ENCODE measurements at places on chromosomes 3 and 15.

DNA sequence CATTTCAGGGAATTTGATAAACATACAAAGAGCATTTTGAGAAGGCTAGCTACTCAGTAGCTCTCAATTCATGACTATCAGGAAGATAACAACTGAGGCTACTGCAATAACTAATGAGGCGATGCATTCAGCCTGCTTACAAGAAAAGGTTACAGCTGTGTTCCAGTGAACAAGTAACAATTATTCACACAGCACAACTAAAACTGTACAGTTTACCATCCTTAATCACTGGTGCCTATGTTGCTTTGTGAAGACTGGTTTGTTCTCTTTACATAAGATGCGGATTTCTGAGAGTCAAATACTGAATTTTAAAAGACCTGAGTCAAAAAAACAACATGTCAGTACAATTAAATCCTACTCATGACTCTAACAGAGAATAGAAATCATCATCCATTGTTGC, 526.3 kb downstream of the OTOL1 start:
- DNase-seq: no peak

DNA sequence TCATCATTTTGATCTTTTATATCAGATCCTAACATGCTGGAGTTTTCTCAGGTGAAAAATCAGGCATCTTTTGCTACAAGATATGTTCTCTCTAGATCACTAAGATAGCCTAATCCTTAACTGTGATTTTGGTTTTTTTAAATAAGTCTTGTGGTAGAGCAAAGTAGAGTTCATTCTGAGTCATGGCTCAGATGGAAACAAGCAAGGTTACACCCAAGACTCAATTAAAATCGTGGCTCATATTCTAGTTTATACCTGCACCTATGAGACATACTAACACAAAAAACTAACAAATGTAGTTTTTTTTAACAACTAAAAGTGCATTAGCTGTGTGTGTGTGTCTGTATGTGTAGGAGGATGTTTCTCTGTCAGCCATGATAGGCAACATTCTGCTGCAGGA, 428.2 kb downstream of the NLGN1 start:
- DNase-seq: no peak

DNA sequence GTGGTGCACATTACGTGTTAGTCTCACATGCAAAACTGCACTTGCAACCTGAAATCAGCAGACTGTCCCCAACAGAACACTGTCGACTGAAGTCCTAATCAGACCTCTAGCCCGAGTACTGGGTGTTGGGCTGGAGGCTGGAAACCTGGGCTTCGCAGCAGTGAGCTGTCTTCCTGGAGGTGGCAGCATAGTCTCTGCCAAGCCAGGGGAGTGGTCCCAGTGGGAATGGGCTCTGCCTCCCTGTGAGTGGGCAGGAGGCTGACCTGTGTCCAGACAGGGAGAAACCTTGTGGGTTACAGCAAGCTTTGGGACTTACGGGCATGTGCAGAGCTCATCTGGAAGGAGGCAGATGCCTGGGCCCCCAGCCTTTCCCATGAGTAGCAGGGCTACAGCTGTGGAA, 38.2 kb upstream of the MYZAP start:
- DNase-seq: no peak

DNA sequence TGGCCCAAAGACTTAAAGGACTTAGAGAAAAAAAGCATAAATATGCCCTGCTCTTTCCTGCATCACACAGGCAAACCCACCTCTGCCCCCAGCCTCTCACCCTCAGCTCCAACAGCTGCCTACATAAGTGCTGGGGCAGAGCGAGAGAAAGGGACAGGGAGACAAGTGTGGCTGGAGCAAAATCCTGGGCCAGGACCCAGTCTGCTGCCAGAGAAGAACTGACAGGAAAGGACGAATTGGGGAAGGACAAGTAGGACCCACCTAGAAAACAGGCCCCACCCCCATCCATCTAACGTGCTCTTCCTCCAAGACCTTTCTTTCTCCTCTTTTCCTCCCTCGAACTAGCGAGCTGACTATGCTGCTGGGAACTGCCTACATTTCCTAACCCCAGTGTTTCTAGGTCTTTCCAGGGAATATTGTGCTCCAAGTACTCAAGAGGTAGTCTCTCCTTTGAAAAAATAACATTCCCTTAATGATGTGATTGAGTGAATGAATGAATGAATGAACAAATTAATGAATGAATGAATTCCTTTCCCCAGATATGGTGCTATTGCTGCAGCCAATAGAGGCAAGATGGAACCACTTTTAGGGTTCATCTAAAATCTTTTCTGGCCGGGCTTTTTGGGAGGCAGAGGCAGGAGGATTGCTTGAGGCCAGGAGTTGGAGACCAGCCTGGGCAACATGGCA, 18.4 kb downstream of the IGDCC4 start:
- no peak for DNase-seq

DNA sequence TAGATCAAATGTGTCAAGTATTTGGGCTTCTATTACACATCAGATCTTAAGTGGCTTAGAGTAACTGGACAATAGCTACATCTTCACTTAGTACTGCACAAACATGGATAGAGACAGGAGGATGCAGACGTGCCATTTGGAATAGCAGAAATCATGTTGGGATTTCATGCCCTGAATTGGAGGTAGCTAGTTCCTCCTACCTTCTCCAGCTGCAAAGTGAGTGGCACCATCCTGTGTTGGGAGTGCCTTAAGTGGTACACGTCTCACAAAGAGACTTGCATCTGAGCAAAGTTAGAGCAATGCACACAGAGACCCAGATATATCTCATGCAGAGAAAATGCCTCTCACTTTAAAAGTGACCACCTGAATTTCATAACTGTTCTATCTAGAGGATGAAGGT, 136.5 kb downstream of the SSR3 start:
- no peak for DNase-seq

DNA sequence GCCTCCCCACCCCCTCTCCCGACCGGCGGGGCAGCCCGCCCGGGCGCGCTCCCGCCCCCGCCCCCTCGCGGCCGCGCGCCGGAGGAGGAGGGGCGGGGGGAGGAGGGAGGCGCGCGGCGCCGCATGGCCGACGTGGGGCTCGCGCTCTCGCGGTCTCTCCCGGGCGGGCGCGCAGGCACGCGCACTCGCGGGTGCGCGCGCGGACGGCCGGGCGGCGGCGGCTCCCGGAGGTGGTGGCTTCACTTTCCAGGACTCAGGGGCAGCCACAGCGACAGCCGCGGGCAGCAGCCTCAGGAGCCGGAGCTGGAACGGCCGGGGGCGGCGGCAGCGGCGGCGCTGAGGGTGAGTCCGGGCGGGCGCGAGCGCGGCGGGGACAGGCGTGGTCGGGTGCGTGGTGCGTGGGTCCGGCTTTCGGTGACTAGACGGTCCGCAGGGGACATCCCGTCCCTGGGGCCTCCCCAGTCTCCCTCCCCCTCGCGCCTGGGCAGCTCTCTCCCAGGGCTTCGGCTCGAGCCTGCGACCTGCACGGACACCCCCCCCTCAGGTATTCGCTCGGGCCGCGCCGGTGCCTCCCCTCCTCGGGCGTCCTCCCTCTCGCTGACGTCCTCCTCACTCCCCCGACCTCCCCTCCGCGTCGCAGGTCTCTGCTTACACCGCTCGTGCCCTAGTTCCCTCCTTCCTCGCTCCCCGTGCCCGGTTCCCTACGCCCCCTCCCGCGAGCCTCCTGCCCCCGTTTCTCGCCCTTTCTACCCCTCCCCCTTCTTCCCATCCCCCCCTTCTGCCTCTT, at the start of gene UBE2E2:
Gene UBE2E2, plus strand, starts transcription at position 407 of the 787 bp plus-strand sequence.
- peak; percentile 35 for DNase-seq

DNA sequence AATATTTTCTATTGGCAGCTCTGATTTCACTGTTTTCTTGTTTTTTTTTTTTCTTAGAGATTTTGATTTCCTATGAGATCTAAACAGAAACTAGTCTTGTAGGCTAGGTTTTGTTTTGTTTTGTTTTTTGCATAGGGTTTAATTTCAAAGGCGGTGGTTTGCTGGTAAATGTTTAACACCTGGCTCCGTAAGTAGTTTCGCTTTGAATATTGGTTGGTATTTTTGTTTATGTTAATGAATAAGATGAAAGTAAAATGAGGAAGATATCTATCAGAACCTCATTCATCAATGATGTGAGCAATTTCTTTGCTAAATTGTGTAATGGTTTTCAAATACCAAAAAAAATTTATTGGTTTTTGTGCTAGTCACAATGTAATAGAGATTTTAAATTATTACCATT, 39.7 kb upstream of the TM4SF1 start:
- DNase-seq: no peak

DNA sequence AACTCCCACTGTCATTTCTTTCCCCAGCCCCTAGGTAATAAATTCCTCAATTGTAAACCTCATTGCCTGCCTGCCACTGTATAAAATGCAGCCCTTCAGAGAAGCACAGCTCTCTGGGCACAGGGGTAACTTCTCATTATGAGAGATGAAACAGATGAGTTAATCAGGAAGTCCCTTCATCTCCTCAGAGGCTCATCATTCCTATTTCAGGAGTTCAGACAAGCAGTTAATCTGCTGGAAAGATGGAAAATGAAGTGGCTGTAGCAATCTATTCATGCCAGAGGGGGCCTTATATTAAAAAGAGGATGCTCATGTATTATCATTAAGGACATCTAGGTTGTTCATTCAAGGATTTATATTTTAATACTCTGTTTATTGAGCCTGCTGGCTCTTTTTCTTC, 519.5 kb upstream of the LMCD1 start:
- DNase-seq: no peak

DNA sequence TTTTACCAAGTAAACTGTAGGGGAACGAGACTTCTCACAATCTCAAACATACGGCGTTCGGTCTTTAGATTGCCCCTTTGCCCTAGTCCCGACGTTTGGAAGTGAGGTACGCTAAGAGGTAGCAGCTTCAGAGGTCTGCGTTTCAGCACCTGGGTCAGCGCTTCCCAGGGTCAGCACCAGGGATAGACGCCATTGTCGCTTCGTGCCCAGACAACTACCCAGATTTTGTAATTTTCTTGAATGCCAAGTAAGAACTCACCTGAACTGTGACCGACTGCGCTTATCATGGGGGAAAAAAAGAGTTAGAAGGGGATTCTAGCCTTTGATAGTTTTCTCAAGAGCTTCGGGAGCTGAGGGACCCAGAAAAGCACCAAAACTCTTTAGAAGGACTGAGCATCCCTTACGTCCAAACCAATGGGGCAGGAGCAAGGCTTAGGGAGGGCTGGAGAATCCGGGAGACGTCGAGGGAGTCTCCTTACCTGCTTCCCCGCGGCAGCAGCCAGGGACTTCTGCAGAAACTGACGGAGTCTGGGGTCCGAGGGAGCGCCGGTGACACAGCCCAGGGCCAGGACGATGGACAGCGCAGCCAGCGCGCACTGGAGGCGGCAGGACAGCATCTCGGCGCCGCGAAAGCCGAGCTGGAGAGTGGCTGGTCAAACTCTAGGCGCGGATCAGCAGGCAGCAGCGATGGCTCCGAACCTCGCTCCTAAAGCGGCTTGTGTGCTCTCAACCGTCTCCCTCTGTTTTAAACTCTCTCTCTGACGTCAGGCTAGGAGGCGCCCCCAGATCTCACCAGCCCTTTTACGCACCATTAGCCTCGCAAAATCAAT, at the start of gene SST:
Gene SST, minus strand, starts transcription at position 720 of the 830 bp plus-strand sequence. Its CDS starts 103 bp downstream, at position 617.
- DNase-seq: no peak
